ENCODE measurements at places on chromosomes 4 and X. TPM values are rescaled to one million over a fixed set of nuclear protein-coding genes. Genes with fewer than 3 reads are reported as not detected.

- no peak for DNase-seq
- no peak overlapping the region for H3K4me3 ChIP-seq
- H3K4me1 ChIP-seq, result no peaks in the 10 kb centered on the region
- H3K27me3 ChIP-seq, result no peaks in the 10 kb centered on the region
Observed at GRCh38 chr4:86461849-86462248, 102.0 kb upstream of the MAPK10 start.

DNA sequence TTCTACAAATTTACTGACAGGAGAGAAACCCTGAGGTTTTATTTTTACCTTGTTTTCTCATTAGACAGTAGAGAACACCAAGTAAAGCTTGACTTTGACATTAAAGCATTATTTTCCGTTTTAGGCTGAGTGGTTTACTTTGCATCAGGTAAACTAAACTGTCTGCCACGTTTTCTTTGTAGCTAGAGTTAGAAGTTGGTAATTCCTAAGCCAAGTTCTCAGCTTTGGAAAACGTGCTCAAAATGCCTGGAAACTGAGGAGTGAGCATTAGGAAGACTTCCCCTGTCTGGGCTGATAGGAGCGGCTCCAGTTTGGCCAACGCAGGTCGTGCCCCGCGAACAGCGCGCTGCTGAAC, 819 bp downstream of the PDLIM3 start:
- H3K4me1 ChIP-seq, result peaks cover 21% of the 10 kb centered on the region
- no peak for DNase-seq
- no peak overlapping the region for H3K27ac ChIP-seq
- H3K36me3 ChIP-seq, result peaks cover 10% of the 10 kb centered on the region
- no peaks in the 10 kb centered on the region for H3K27me3 ChIP-seq
- H3K4me3 ChIP-seq, result peak overlapping the region; percentile 92

DNA sequence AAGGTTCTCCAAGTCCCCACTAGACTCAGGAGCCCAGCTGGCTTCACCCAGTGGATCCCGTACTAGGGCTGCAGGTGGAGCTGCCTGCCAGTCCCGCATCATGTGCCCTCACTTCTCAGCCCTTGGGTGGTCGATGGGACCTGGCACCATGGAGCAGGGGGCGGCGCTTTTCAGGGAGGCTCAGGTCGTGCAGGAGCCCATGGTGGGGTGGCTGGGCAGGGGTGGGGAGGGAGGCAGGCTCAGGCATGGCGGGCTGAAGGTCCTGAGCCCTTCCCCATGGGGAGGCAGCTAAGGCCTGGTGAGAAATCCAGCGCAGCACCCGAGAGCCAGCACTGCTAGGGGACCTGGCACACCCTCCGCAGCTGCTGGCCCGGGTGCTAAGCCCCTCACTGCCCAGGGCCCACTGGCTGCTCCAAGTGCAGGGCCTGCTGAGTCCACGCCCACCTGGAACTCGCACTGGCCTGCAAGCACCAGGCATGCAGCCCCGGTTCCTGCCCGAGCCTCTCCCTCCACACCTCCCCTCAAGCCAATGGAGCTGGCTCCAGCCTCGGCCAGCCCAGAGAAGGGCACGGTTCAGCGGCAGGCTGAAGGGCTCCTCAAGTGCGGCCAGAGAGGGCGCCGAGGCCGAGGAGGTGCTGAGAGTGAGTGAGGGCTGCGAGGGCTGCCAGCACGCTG, 72.7 kb upstream of the SLIT2 start:
- no peaks in the 10 kb centered on the region for H3K36me3 ChIP-seq
- no peaks in the 10 kb centered on the region for H3K27me3 ChIP-seq
- no peak for DNase-seq
- no peaks in the 10 kb centered on the region for H3K4me1 ChIP-seq
- no peak overlapping the region for H3K4me3 ChIP-seq

GRCh38 chr4:25914670-25915352, 791 bp downstream of the SMIM20 start:
- no peaks in the 10 kb centered on the region for H3K27me3 ChIP-seq
- peak overlapping the region; percentile 80 for H3K27ac ChIP-seq
- H3K4me1 ChIP-seq, result peaks cover 14% of the 10 kb centered on the region
- peaks cover 5% of the 10 kb centered on the region for H3K36me3 ChIP-seq
- DNase-seq, result no peak

DNA sequence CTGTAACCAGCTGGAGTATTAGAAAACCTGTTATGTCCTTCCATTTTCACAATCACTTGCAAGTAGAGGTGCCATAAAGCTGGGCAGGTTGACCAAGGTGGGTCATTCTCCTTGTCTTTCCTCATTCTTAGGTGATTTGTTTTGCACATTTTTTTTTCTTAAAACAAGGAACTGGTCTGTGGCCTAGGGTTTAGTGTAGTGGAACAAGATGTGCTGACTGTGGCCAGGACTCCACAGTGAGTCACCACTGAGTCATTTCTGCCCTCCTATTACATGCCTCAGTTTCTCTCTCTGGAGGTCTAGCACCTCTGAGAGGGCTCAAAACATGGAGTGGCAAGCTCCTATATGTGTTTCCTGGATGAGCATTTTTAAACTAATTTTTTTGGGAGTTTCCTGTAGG, 355.9 kb downstream of the GPM6A start:
- no peak overlapping the region for H3K27ac ChIP-seq
- H3K27me3 ChIP-seq, result no peaks in the 10 kb centered on the region
- DNase-seq, result no peak

GRCh38 chr4:85607624-85608023, 132.7 kb downstream of the ARHGAP24 start:
- H3K4me1 ChIP-seq, result no peaks in the 10 kb centered on the region
- no peak overlapping the region for H3K27ac ChIP-seq
- DNase-seq, result no peak

DNA sequence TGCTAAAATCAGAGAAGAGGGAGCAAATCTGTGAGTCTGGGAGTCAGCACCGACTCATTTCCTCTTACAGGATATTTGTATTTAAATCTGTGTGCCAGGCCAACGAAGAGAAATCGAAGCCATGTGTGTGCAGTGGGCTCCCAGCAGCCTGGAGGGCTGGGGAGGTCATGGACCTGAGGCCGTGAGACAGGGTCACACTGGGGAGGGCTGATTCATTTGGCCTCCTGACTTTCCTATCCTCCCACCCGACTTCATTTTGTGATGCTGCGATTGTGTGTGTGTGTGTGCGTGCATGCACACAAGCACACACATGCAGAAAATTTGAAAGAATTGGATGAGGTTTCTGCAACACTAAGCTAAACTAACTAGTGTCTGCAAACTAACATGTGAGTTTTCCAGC, 48.7 kb upstream of the STX18 start:
- no peaks in the 10 kb centered on the region for H3K27me3 ChIP-seq
- H3K4me1 ChIP-seq, result peaks cover 12% of the 10 kb centered on the region
- H3K27ac ChIP-seq, result no peak overlapping the region

DNA sequence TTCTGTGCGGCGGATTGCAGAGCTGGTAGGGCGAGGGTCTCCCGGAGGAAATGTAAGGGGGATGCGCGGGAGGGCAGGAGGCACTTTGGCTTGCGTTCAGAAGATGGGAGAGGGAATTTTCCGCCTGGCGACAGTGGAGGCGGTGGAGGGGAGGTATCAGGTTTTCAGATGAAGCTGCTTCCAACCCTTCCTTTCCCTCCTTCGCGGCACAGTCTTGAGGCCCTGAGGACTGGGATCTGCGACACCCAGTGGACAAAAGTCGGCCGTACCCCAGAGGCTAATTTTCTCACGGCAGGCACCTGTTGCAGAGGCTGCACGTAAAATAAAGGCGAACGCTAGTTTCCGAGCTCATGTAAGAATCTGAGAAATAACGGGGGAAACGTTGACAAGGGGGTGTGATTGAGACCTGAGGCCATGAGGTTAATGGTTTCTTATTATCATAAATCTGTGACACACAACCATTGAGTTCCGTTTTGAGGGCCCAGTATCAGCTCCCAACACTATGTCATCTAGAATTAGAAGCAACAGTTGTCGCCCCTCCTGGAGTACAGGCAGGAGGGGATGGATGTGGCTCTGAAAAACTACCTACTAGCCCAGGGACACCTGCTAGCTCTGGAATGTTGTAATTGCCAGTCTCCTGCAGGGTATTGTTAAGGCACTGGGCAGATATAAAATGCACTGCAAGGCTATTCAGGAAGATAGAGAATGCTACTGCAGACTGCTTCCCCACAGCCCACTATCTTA, 1.1 kb downstream of the ZCCHC18 start:
- H3K27me3 ChIP-seq, result no peaks in the 10 kb centered on the region
- no peaks in the 10 kb centered on the region for H3K4me1 ChIP-seq
- peak overlapping the region; percentile 53 for H3K4me3 ChIP-seq
- H3K27ac ChIP-seq, result no peak overlapping the region

GRCh38 chr4:134260126-134260525, 58.5 kb upstream of the PABPC4L start:
- H3K27me3 ChIP-seq, result no peaks in the 10 kb centered on the region
- H3K36me3 ChIP-seq, result no peaks in the 10 kb centered on the region
- no peak overlapping the region for H3K27ac ChIP-seq
- H3K4me3 ChIP-seq, result no peak overlapping the region

GRCh38 chrX:70970482-70970995, 39.6 kb upstream of the SLC7A3 start:
- DNase-seq, result no peak
- no peaks in the 10 kb centered on the region for H3K36me3 ChIP-seq
- no peak overlapping the region for H3K4me3 ChIP-seq

DNA sequence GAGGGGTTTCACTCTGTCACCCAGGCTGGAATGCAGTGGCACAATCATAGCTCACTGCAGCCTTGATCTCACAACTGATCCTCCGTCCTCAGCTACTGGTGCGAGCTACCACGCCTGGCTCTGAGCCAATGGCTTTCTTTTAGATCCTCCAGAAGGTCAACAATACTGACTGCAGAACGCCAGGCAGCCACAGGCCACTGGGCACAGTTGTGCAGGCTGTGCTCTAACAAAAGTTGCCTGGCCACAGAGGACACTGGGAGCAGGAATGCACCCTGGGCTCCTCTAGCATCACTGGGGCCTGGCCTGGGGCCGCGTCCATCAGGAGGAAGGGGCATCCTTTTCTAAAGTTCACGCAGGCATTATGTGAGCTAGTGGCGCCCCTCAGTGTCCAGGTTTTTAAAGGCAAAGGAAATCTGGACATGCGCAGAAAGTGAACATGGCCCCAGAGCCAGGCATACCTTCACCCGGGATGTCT, 14.9 kb upstream of the PORCN start:
- H3K27ac ChIP-seq, result no peak overlapping the region
- no peaks in the 10 kb centered on the region for H3K27me3 ChIP-seq
- no peak for DNase-seq
- peaks cover 54% of the 10 kb centered on the region for H3K4me1 ChIP-seq
- no peaks in the 10 kb centered on the region for H3K36me3 ChIP-seq

DNA sequence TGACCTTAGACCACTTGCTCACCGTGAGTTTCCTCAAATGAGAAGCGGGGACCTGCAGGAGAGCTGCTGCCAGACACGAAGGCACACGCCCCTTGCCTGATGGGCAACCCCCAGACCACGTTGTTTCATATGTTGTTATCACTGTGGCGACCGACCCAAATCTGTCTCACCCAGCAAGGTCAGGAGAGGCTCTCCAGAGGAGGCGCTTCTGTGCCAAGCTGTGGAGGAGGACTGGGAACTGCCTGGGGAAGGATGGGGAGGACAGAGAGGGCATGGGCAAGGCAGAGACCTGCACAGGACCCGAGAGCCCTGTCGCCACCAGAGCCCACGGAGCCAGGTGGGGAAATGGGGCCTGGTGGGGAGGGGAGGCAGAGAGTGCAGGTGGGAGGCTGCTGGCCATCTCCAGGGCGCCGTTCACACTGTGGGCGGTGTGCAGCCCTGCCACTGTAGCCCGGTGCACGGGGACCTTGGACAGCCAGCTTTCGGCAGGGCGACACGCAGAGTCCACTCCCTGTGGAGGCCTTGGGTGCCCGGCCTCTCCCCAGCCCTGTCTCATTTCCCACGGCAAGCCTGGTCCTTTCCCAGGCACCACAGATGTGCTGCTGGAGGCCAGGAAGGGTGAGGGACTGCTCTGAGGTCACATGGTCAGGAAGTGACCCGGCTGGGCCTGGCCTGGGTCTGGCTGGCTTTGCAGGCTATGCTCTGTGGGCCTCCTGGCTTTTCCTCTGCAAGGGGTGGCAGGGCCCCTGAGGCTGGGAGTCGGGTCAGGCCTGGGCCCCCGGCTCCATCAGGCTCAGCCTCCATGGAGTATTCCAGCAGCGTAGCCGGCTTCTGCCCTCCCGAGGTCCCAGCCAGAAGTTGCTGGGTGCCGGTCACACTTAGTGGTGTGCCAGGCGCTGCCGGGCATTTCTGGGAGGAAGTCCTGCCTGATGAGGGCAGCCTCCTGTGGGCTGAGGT, 3.2 kb downstream of the HTRA3 start:
- no peak for DNase-seq
- H3K27ac ChIP-seq, result no peak overlapping the region
- H3K36me3 ChIP-seq, result no peaks in the 10 kb centered on the region
- H3K27me3 ChIP-seq, result peaks cover 5% of the 10 kb centered on the region

- no peaks in the 10 kb centered on the region for H3K36me3 ChIP-seq
- H3K4me1 ChIP-seq, result peaks cover 49% of the 10 kb centered on the region
- H3K27me3 ChIP-seq, result no peaks in the 10 kb centered on the region
- no peak overlapping the region for H3K4me3 ChIP-seq
- peak; percentile 72 for DNase-seq
Observed at GRCh38 chrX:116272322-116272721, 101.8 kb downstream of the AGTR2 start.

Gene CTAG2
- not detected for total RNA-seq

Gene PPP1R3F
- total RNA-seq, result 6.8 TPM

Gene IL3RA
- not detected for total RNA-seq

Gene MXRA5
- total RNA-seq, result 0.22 TPM

Gene PIR
- total RNA-seq, result 49.6 TPM

Gene PLP1
- total RNA-seq, result not detected

Gene DGKQ
- total RNA-seq, result 2.4 TPM

Gene SLC6A14
- not detected for total RNA-seq
